ENCODE measurements at places on chromosomes 3 and 15.

DNA sequence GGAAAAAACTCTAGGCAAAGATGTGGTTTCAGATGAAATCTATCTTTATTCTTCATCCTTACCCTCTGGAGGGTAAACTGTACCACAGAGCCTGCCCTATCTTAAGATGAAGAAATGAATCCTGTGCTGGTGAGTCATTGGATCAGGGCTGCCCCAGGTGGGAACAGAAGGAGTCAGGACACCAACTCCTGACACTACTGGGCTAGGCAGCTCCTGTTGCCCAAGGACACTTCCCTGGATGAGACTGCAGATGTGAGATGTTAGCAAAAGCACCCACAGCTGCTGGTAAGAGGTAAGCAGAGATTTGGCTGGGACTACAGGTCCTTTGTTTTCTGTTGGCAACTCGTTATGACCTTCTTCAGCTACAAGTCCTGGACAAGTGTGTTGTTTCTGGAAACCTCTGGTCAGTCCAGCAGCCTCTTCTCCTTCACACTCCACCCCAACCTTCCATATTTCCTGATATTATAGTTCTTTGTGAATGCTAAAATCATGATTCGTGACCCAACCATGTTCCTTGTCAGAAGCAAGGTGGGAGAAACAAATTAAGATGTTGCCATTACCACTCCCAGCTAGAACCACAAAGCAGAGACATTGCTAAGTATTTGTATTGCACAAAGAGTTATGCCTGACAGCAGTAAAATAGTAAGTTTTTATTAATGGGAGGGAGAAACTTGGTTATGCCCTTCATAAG, 104.2 kb upstream of the TGFBR2 start:
- no peak for DNase-seq

GRCh38 chr15:101481917-101482525, 7.5 kb downstream of the PCSK6 start:
- no peak for DNase-seq

- DNase-seq = no peak
Measured at GRCh38 chr3:112350018-112350810, 17.3 kb downstream of the CD200 start.

DNA sequence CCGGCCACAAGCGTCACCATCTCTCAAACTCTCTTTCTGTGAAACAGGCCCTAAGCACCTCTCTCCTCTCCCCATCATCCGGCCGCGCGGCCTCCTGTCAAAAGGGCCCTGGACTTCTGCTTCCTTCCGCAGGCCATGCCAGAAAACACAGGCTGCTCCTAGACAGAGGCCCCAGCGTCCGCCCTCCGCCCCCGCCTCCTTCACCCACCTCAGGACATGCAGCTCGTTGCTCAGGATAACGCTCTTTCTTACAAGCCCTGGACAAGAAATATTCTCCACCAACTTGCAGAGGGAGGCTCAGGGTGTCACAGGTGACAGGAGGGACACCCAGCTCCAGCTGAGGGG, 212.0 kb downstream of the XXYLT1 start:
- DNase-seq = no peak

DNA sequence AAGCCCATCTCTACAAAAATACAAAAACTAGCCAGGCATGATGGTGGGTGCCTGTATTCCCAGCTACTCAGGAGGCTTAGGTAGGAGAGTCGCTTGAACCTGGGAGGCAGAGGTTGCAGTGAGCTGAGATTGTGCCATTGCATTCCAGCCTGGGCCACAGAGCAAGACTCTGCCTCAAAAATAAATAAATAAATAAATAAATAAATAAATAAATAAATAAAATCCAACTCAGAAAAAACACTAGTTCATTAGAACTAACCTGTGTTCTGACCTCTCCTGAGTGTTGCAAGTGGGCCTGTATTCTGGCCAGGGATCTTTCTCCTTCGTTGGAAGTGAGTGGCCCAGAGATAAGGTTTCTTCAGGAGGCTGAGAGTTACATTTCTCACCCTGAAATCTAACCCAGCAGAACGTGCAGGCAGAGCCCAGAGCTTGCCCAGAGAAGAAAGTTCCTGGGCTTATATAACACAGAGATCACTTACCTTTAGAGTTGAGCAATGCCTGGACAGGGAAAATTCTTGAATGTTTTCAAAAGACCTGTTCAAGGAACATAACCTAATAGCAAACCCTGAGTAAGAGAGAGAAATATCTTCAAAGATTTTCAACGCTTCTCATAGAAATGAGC, 583.9 kb downstream of the MCTP2 start:
- no peak for DNase-seq

GRCh38 chr3:107661447-107662123, 138.8 kb downstream of the BBX start:
- no peak for DNase-seq

DNA sequence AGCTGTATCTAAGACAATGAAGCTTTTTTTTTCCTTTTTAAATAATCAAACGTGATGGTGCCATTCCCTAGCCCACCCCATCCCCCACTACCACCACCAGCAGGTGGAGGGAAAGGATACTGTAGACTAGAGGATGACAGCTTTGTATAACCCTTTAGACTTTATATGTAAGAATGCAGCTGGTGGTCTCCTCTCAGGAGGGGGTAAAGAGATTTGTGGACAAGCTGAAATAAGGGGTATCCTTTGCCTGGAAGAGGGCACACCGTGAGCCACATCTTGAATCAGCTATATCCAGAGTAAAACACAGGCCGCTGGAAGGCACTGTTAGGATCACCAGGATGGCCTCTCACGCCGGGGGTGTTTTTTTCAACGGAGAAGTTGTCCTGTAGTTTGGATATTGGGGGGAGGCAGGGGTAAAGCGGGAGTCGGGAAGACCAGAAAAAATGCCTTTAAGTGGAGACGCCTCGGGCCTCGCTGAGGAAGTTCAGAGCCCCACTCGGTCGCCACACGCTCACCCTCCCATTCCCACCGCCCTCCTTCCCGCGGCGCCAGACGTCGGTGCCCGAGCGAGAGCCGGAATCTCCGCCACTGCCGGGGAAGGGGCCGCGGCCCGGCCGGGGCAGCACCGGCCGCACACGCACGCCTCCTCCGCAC, 986 bp downstream of the KPNA4 start:
- DNase-seq = no peak

DNA sequence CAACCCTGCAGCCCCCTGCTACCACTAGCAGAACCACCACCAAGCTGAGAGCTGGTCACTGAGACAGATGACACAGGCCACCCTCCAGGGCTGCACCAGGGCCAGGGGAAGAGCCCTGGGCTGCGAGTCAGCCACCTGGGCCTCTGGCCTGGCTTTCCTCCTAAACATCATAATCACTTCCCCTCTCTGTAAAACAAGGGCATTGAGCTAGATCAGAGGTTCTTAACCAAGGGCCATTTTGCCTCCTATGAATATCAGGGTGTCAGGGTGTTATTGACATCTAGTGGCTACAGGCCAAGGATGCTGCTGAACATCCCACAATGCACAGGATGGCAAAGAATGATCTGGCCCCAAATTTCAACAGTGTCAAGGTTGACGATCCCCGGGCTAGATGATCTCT, 25.2 kb downstream of the TLE3 start:
- DNase-seq = no peak

GRCh38 chr3:191721390-191721861, 260.5 kb downstream of the PYDC2 start:
- DNase-seq = no peak

DNA sequence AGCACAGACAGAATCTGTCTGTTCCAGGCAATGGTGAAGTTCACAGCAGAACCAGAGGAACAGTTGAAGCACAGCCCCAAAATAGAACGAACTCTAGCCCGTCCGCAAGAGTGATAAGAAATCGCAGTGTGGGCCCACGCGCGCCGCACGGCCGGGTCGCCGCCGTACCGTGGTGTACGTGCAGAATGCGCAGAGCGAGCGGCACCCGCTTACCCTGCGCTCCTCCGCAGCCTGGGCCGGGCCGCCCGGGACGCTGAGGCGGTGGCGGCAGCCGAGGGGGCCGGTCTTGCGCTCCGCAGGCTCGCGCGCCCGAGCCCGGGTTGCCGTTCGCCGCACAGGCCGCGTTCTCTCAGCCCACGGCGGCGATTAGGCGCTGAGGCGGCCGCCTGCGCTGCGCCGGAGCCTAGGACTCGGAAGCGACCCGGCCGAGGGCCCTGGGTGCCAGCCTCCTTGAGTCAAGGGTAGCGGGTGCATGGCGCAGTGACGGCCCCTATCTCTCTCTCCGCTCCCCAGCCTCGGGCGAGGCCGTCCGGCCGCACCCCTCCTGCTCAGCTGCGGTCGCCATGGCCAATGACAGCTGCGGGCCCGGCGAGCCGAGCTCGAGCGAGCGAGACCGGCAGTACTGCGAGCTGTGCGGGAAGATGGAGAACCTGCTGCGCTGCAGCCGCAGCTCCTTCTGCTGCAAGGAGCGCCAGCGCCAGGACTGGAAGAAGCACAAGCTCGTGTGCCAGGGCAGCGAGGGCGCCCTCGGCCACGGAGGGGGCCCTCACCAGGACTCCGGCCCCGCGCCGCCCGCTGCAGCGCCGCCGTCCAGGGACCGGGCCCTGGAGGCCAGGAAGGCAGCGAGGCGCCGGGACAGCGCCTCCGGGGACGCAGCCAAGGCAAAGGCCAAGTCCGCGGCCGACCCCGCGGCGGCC, 20.5 kb downstream of the WDR73 start:
- DNase-seq = peak; percentile 69

Measured in astrocyte (in vitro differentiated cells and primary cell).